ENCODE measurements at places on chromosomes 3 and 15. TPM values are rescaled to one million over a fixed set of nuclear protein-coding genes. Genes with fewer than 3 reads are reported as not detected.

- no peak for DNase-seq
Observed at GRCh38 chr3:32349184-32349583, 42.5 kb upstream of the CMTM7 start.

DNA sequence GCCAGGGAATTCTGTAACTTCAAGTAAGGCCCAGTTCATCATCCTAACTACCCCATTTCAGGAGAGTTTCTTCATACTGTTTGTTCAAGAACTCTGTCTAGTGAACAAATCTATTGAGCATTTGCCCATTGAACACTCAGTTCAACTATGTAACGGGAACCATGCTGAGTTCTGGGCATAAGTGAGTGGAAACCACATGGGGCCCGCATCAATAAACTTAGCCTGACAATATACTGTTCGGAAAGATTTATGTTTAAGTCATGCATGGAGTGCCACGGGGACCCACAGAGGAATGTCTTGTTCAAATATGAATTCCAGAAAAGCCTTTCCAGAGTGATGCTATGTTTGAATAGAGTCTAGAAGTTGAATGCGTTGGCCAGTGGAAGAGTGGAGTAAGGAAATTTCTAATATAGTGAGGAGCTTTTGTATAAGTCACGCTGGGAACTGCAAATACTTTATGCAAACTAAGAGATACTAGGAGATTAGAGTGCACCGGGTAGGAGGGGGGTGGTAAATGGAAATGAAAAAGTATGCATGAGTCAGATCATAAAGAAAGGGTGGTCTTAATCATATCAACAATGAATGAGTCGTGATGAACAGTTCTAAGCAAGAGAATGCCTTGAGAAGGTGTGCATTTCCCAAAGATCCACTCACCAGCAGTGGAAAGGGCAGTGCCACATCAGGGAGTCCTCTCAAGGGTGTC lies 279.8 kb downstream of the VPS13C start:
- no peak for DNase-seq

DNA sequence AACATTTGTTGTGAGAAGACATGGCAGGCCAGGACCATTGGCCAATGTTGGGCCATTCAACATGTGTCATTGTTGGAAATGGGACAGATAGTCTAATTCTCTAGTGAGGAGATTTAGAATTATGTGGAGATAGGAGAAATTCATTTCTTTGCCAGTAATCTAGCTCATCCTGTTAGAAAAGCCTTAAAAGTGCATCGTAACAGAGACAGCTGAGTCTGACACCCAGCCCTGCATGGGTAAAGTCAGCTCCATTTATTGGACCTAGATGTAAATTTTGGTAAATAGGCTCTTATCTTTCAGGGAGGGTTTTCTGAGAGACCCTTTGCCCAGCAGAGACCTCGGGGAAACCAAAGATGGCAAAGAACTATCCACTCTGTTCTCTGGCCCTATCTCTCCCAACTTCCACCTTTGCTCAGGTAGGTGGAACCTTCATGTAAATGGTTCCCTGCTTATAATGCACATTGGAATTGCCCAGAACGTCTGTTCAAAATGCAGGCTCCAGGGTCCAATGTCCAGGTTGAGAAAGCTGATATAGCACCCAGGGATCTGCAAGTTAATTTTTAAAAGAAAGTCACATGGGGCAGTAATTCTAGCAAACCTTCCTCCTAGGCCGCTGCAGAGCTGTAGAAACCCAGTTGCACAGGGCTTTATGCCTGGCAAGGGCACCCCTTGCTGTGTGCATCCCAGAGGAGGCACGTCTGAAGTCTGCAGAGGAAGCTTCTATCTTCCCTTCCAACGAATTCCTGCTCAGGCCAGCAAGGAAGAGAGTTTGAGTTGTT lies 365.9 kb upstream of the PROK2 start:
- DNase-seq = no peak

- DNase-seq = no peak
Observed at GRCh38 chr3:101623656-101624055, 49.7 kb downstream of the PCNP start.

DNA sequence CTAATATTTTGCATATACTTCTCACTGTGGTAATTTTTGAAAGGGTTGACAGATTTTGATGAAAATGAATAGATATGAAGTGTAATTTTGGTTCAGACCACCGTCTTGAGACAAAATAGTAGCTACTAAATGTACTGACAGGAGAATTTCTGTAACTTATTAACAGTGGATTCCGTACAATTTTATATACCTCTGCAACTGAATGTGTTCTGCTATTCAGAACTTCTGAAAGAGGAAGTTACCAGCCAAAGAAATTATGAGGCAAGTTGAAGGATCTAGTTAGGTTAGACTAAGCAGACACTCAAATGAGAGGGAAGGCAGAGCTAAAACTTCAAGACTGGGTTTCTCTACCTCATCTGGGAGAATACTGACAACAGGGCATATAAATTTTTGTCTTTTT lies 29.4 kb downstream of the GAP43 start:
- DNase-seq = no peak

- peak; percentile 26 for DNase-seq
Observed at GRCh38 chr3:120678331-120678947, 3.6 kb downstream of the HGD start.

GRCh38 chr15:60485365-60486055 lies 6.6 kb upstream of the ICE2 start:
- no peak for DNase-seq

LRRC31 gene
- total RNA-seq = not detected

- no peak for DNase-seq
Observed at GRCh38 chr3:8606701-8607231, 37.8 kb downstream of the SSUH2 start.

SIDT1 gene
- total RNA-seq = 0.66 TPM

- DNase-seq = no peak
Observed at GRCh38 chr3:62553811-62554210, 180.5 kb upstream of the FEZF2 start.

GRCh38 chr3:70970171-70970570 lies 613.4 kb downstream of the FOXP1 start:
- no peak for DNase-seq

COPS2 gene
- 64.3 TPM for total RNA-seq

EPHA3 gene
- total RNA-seq = 12.9 TPM

GRCh38 chr3:122060040-122060698 lies 5.0 kb downstream of the CD86 start:
- DNase-seq = no peak

DNA sequence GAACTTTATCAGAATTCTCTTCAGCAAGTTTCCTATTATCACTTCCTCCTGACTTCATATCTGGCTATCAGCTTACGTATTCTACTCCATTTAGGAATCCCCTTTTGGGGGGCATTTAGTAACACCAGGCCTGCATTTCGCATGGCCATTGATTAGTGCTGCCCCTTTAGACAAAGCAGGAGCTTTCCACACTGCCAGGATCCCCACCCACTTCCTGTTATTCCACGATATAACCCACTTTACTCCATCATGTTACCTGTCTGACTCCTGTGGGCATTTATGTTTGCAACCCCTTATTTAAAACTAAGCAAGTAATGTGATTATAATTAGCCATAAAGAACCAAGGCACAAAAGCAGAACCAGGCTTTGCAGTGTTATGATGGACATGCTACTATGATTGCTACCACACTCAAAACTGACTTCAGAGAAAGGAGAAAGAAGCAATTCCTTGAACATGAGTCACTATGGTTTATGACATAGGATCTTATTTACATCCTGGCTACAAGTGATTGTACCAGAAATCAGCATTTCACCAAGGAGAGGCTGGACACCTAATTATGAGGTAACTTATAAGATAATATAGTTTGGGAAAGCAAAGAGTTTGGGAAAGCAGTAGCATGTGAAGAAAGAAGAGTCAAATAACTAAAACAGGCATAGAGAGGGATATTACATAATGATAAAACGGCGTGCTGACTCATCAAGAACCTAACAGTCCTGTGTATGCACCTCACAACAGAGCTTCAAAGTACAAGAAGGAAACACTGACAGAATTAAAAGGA lies 96.3 kb downstream of the IGSF11 start:
- no peak for DNase-seq

GRCh38 chr3:15557511-15557946 lies 36.0 kb upstream of the COLQ start:
- peak; percentile 47 for DNase-seq

GRCh38 chr15:57698243-57698642 lies 8.3 kb upstream of the POLR2M start:
- DNase-seq = no peak

DUOXA2 gene
- total RNA-seq = not detected

CHRNA7 gene
- 1.2 TPM for total RNA-seq

DNA sequence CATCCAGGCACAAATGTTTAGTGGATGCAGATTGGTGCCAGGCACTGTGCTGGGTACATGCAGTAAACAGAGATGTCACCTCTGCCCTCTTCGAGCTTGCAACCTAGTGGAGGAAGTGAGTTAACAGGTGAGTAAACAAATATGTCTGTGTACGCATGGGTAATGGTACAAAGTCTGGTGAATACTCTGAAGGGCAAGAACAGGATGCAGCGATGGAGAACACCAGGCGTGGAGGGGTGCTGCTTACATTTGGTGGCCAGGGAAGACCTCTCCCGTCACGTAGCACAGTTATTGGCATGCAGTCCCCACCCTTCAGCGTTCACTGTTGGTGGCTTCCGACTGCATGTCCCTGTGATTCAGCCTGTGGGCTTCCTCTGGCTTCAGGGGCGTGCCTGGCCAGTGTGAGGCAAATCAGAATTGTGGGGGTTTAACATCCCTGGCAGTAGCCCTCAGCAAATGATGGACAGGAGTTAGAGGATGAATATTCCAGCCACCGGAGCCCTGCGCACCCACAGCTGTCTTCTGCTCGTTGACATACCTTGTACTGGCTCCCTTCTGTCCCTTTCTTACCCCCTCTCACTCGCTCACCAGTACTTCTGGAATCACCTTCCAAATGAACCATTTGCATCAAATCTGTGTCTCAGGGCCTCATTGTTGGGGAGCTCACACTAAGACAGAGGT lies 9.1 kb upstream of the HDAC11 start:
- DNase-seq = no peak

KPNA4 gene
- total RNA-seq = 112 TPM

GRCh38 chr15:30859091-30859874 lies 44.4 kb upstream of the FAN1 start:
- DNase-seq = no peak

DNA sequence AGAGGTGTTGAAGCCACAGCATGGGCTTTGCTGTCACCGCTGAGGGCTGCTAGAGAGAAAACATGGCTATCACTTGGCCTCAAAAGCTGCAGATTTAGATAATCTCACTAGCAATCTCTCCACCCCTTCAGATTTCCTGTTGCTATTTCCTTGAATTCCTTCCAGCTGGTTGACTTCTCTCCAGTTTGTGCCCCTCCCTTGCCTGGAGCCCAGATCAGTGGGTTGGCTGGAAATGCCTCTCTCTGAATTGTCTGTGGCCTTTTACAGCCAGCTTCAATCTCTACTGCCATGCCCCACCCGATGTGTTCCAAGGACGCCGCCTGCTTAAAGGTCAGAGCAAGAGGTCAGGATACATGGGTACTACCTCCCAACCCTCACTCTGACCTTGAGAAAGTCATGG lies 294.1 kb downstream of the NTRK3 start:
- DNase-seq = no peak

GOLGA8S gene
- 0.53 TPM for total RNA-seq

SNX33 gene
- total RNA-seq = 18.4 TPM
